ENCODE measurements at places on chromosomes 1 and 21. TPM values are rescaled to one million over a fixed set of nuclear protein-coding genes. Genes with fewer than 3 reads are reported as not detected.

The RGS13 gene
- total RNA-seq = not detected

The TNFAIP8L2 gene
- not detected for total RNA-seq

The ADGRB2 gene
- total RNA-seq = 7.4 TPM

The GOLT1A gene
- total RNA-seq = not detected

The CLCA1 gene
- not detected for total RNA-seq

The POU3F1 gene
- total RNA-seq = under 0.01 TPM

The ERG gene
- total RNA-seq = 0.29 TPM

The BACE2 gene
- 85.2 TPM for total RNA-seq

The SYNJ1 gene
- 6.2 TPM for total RNA-seq

The HSD3B1 gene
- not detected for total RNA-seq

The GPR25 gene
- total RNA-seq = not detected

The CHODL gene
- not detected for total RNA-seq

The FCRL4 gene
- total RNA-seq = not detected

The SH2D1B gene
- total RNA-seq = not detected

The HES5 gene
- total RNA-seq = not detected

The GCSAML gene
- total RNA-seq = not detected

The RNU1-4 gene
- under 0.01 TPM for total RNA-seq

The CAPN9 gene
- total RNA-seq = under 0.01 TPM

The PROK1 gene
- not detected for total RNA-seq

The CD244 gene
- not detected for total RNA-seq

The LRIG2 gene
- 17.4 TPM for total RNA-seq

The GSTM1 gene
- not detected for total RNA-seq

The OR14K1 gene
- total RNA-seq = 0.36 TPM

The GJA8 gene
- not detected for total RNA-seq

The NHLH2 gene
- not detected for total RNA-seq

The ELAVL4 gene
- total RNA-seq = not detected

The FALEC gene
- 0.36 TPM for total RNA-seq

The OR2T34 gene
- not detected for total RNA-seq

The HAO2 gene
- total RNA-seq = not detected

The ADORA1 gene
- total RNA-seq = 4.0 TPM

The LRRC3 gene
- total RNA-seq = 0.88 TPM

The HSD3B2 gene
- not detected for total RNA-seq

The TMEM54 gene
- total RNA-seq = 16.5 TPM

The DDAH1 gene
- total RNA-seq = 89.6 TPM

The ANGPTL1 gene
- 12.1 TPM for total RNA-seq

The OR6N1 gene
- total RNA-seq = not detected

The PLA2G4A gene
- 12.3 TPM for total RNA-seq

The CLCNKB gene
- 0.29 TPM for total RNA-seq

The DYNLT4 gene
- 0.36 TPM for total RNA-seq

The RAB42 gene
- 5.0 TPM for total RNA-seq
